ENCODE measurements at places on chromosomes 12 and 14.

DNA sequence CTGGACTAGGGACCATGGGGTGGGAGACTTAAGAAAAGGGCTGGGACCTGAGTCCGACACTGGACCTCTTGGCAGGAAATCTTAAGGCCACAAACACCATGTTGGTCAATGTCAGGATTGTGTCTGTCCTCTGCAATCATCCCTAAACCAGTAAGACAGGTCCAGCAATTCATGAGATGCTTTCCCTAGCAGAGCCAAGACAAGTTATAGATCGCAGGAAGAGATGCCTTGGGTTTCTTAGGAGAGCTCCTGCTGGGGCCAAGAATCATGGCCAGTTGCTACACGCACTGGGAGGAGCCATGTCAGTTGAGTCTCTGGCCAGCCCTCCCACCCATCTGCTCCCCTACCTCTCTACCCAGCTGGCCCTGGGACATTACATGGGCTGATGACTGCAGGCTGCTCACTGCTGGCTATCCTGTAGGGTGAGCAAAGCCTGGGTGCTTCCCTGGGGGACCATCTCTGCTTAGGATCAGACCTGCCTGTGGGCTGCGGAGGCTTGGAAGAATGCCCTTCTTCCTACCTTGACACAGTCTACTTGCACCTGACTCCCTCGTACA, 14.2 kb downstream of the PLEKHH1 start:
- no peak for DNase-seq

- no peak for DNase-seq
These were observed 76.5 kb downstream of the TGFB3 start for GRCh38 chr14:75905147-75905904.

DNA sequence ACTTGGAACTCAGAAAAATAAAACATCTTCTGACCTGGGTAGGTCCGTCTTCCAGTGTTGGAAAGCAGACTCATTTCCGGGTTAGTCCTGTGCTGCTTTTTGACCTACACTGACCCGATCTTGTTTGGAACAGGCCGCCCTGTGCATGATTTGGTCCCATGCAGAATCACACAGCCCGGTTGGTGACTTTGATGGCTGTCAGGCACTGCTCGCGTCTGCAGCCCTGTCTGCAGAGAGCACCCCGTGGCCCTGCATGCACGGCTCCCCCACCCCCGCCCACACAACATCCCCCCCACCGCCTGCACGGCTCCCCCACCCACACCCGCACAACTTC, 31.6 kb downstream of the PACS2 start:
- DNase-seq: no peak

DNA sequence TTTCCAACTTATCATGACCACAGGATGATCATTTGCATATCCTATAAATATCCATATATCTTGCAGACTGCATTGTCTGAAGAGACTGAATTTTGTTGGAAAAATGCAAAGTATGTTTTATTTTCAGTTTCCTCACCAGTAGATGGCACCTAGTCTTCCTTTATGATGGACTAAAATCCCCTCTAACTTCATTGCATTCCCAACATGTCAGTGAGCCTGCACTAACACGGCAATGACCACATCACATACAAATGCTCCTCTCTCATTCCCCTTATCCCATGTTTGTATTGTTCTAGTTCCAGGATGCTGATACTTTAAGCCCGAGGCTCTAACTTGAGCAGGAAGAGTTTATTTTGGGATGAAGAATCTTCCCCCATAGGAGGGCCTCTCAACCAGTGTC, 24.7 kb upstream of the MYBPC1 start:
- DNase-seq: no peak

GRCh38 chr14:28813810-28814209, 47.2 kb downstream of the FOXG1 start:
- DNase-seq: no peak

DNA sequence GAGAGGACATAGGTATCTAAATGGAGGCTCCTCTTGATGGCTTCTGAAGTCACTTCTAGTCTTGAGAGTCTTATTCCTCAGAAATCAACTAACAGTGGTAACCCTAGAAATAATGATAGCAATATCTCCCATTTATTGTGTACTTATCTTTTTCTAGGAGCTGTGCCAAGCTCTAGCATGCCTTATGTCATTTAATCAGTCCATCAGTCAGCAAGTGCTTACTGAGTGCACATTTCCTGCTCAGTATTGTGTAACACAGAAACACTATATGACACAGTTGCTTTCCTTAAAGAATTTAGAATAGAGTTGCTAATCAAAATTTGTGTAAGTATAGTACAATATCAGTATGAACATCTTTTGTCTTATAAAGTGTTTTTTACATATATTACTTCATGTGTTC, 36.6 kb downstream of the KRT76 start:
- no peak for DNase-seq

- no peak for DNase-seq
These were observed 5.0 kb upstream of the NEDD1 start for GRCh38 chr12:96902076-96902475.

GRCh38 chr14:27389402-27389801, 791.6 kb upstream of the NOVA1 start:
- DNase-seq: no peak

GRCh38 chr12:24728366-24728765, 220.5 kb downstream of the BCAT1 start:
- no peak for DNase-seq

- DNase-seq: no peak
These were observed 74.6 kb upstream of the BCL11B start for GRCh38 chr14:99346470-99347080.

- no peak for DNase-seq
These were observed 114.0 kb downstream of the PLEKHA5 start for GRCh38 chr12:19243551-19243950.

Measured in brain pericyte (primary cell).